ENCODE measurements at places on chromosomes 16 and 17. TPM values are rescaled to one million over a fixed set of nuclear protein-coding genes. Genes with fewer than 3 reads are reported as not detected.

SMIM36 gene
- total RNA-seq = not detected

DNA sequence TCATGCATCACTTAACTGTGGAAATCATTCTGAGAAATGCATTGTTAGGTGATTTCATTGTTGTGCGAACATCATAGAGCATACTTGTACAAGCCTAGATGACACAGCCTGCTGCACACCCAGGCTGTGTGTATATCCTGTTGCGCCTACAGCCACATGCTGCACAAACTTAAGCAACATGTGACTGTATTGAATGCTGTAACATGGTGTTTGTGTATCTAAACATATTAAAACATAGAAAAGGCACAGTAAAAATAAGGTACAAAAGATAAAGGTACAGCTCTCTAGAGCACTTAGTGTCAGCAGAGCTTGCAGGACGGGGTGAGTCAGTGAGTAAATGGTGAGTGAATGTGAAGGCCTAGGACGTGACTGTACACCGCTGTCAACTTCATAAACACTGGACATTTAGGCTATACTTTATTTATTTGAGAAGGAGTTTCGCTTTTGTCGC is 11.9 kb downstream of the FOXK2 start:
- DNase-seq = no peak
- H3K4me3 ChIP-seq = no peak overlapping the region
- peaks cover 95% of the 10 kb centered on the region for H3K4me1 ChIP-seq
- no peaks in the 10 kb centered on the region for H3K27me3 ChIP-seq
- H3K36me3 ChIP-seq = no peaks in the 10 kb centered on the region
- peak overlapping the region; percentile 85 for H3K27ac ChIP-seq

DNA sequence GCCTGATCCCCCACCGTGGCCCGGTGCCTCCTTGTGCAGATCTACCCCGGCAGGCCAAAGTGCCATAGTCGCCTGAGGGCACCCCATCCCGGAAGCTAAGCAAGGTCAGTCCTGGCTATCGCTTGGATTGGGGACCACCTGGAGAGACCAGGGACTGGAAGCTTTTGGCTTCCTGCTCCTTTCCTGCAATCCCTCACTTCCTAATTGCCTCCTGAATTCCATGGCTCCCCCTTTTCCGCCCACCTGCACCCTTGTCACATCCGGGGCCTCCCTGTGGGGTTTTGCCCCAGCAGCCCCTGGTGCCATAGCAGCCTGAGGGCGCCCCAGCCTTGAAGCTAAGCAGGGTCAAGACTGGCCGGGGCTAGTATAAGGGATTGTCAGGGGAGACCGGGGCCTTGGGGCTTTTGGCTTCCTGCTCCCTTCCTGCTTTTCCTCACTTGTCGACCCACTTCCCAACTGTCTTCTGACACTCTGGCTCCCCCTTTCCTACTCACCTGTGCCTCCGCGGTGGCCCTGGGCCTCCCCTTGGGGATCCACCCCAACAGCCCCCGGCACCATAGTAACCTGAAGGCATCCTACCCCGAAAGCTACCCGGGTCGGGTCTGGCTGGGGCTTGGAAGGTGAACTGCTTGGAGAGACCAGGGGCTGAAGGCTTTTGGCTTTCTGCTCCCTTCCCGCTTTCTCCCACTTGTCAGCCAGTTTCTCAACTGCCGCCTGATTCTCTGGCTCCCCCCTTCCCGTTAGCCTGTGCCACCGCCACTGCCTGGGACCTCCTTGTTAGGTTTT is 2293.6 kb downstream of the TP53TG3F start:
- H3K27ac ChIP-seq = no peak overlapping the region
- DNase-seq = peak; percentile 58
- H3K36me3 ChIP-seq = no peaks in the 10 kb centered on the region

DNA sequence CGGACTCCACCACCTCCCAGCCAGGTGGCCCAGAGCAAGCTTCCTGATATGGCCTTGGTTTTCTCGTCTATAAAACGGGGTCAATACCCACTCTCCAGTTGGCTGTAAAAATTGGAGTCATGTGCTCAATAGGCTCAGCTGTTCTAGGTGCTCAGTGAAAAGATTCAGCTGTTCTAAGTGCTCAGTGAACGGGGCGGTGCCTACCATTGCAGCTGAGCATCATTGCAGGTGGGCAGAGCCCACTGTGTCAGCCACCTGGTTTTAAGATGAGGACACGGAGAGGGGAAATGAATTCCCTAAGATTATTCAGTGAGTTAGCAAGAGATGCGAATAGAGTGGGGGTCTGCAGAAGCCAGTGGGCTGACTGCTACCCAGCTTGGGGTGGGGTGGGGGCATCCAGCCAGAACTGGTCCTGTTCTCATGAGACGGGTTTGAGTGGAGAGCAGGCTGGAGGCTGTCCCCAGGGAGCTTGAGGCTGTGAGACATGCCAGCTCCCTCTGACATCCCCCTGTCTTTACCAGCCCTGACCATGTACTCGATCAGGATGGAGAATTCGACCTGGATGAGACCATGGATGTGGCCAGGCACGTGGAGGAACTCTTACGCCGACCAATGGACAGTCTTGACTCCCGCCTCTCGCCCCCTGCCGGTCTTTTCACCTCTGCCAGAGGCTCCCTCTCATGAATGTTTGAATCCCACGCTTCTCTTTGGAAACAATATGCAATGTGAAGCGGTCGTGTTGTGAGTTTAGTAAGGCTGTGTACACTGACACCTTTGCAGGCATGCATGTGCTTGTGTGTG is 21.9 kb downstream of the STAT5A start:
- no peak overlapping the region for H3K4me3 ChIP-seq
- H3K27me3 ChIP-seq = no peaks in the 10 kb centered on the region
- peak overlapping the region; percentile 98 for H3K27ac ChIP-seq
- peaks cover 43% of the 10 kb centered on the region for H3K4me1 ChIP-seq

GRCh38 chr17:56807723-56808122 is 26.0 kb downstream of the C17orf67 start:
- no peak for DNase-seq
- H3K36me3 ChIP-seq = no peaks in the 10 kb centered on the region
- H3K4me1 ChIP-seq = peaks cover 10% of the 10 kb centered on the region
- H3K4me3 ChIP-seq = no peak overlapping the region
- H3K27ac ChIP-seq = peak overlapping the region; percentile 65

Measured in sigmoid colon (tissue), 7 donors.